Vagina (tissue), 2 donors: ENCODE measurements at places on chromosomes 11 and 22. TPM values are rescaled to one million over a fixed set of nuclear protein-coding genes. Genes with fewer than 3 reads are reported as not detected.
A peak's percentile ranks its signal among the peaks of the same experiment; 100 is the strongest.

- DNase-seq = no peak
Measured at GRCh38 chr11:35990170-35990569, 46.3 kb downstream of the LDLRAD3 start.

GRCh38 chr11:3959903-3960265 lies 104.4 kb downstream of the STIM1 start:
- DNase-seq = no peak

DNA sequence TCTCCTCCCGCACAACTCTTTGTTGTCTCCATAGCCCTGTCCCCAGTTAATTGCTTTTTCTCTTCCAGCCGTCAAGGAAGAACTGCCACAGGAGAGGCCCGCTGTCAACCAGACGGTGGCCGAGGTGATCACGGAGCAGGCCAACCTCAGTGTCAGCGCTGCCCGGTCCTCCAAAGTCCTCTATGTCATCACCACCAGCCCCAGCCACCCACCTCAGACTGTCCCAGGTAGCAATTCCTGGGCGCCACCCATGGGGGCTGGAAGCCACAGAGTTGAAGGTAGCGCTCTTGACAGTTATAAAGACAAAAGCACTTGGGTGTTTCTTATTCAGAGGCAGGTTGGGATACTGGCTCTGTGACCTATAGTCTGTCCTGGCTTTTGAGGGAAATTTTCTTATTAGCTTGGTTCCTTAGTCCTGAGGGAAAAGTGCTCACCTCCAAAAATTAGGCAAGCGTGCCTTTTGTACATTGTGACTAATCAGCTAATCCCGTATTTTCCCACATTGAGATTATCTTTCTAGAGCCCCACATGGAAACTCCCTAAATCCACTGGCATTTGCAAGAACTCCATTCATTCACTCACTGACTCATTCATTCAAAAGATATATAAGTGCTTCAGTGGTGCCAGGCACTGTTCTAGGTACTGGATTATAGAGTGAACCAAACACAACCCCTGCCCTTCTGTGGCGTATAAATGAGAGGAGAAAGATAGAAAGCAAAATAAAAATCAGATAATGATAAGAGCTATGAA lies 65.9 kb downstream of the KREMEN1 start:
- no peak for DNase-seq

DNA sequence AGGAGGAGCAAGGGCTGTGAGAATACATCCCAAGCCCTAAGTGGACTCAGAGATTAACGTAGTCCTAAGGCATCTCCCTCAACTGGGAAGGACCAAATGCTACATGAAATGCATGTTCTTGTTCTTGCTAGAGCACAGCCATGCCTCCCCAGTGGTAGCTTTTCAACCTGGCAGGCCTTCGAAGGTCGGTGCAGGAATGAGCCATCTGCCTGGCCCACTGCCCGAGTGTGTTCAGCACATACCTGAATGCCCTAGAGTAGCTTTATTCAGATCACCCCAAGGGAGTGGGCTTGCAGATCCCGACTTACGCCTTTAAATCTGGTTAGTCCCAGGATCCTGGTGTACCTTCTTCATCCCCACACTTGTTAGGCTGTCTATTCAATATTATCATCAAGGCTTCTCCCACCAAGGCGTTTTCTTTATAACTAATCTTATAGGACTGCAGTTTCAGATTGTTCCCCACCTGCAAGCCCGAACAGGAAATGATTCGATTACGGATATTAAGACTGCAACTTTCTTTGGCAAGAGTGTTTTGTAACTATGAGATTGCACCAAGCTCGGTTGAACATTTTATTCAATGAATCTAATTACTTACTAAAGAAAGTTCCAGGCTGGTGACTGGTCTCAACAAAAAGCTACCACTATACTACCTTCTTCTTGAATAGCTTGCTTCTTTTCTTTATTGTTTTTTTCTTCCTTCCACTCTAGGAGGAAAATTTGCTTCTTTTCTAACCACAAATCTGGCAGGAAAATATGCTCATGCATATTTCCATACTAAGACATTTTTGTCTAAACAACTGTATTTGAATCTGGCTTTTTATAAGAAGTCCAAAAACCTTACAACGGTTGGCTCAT lies 115.6 kb downstream of the SGSM3 start:
- no peak for DNase-seq

DNA sequence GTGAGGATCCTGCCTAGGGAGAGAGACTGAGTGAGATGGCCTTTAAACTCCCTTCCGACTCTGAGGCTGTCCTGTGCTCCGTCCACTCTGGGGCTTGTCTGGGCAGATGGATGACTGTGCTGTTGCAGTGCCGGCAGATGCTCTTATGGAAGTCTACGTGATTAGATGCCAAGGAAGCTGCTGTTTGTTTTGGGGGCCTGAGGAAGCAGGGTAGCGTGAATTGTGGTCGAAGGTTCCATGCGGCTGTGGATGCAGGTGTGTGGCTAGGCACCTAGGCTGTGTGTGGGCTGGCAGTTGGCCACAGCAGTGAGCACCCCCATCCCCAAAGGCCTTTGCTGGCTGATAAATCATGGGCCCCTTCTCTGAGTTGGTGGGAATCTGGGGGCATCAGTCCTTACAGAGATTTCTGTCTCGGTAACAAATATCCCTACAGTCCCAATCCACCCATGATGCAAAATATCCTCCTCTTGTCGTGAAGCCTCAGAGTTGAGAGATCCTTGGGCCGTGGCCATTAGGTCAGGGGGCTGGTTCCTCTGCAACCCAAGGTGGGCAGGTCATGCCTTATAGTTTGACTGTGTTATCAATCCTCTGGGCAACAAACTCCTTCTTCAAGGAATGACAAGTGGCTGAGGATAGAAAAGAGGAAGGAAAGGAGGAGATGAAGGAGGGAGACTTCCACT lies 31.2 kb downstream of the AMPD3 start:
- peak; percentile 64 for DNase-seq

- DNase-seq = no peak
Measured at GRCh38 chr22:38120359-38121110, 10.1 kb upstream of the BAIAP2L2 start.

GRCh38 chr22:38799265-38800002 lies 5.5 kb upstream of the DNAL4 start:
- no peak for DNase-seq

- DNase-seq = peak; percentile 94
Measured at GRCh38 chr11:134277183-134278001, 1.2 kb downstream of the GLB1L3 start.

DNA sequence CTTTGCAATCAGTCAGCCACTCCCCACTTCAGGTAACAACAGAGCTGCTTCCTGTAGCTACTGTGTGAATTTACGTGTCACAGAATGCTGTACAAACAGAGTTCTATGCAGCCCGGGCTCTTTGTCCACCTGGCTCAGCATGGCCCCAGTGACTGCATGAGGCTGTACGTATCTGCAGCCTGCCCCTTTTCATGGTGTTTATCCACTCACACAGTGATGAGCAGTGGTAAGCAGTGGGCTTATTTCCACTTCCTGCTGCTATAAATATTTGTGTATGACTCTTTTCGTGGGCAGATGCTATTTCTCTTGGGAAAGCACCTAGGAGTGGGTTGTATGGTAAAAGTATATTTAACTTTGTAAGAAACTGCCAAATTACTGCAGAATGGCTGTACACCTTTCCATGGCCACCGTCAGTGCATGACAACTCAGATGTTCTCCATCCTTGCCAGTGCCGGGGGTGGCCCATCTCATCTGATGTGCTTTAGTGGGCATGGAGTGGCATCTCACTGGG lies 43.3 kb downstream of the MYEOV start:
- DNase-seq = peak; percentile 27

The OR2AG1 gene
- not detected for total RNA-seq
